Thoracic aorta (tissue), 2 donors: ENCODE measurements at places on chromosomes 12 and 14. TPM values are rescaled to one million over a fixed set of nuclear protein-coding genes. Genes with fewer than 3 reads are reported as not detected.
A peak's percentile ranks its signal among the peaks of the same experiment; 100 is the strongest.

DNA sequence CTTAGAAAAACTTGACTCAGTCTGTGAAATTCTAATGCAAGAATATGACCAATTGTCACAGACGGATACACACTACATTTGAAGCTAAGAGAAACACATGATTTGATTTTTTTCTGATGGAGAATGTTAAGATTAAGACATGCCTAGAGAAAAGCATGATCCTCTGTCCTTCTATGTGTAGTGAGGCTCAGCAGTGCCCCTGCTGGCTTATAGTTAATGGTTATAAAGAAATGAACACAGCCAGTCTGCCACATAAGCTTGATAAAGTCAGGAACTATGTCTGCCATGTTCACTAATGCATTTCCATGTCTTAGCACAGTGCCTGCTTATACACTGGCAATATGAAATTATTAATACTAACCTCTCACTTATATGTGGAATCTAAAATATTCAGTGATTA is 168.1 kb upstream of the DAAM1 start:
- no peaks in the 10 kb centered on the region for H3K4me1 ChIP-seq
- DNase-seq: no peak
- H3K36me3 ChIP-seq: no peaks in the 10 kb centered on the region
- no peaks in the 10 kb centered on the region for H3K27me3 ChIP-seq
- no peak overlapping the region for H3K4me3 ChIP-seq
- H3K27ac ChIP-seq: no peak overlapping the region

MYO1H gene
- not detected for total RNA-seq

DNA sequence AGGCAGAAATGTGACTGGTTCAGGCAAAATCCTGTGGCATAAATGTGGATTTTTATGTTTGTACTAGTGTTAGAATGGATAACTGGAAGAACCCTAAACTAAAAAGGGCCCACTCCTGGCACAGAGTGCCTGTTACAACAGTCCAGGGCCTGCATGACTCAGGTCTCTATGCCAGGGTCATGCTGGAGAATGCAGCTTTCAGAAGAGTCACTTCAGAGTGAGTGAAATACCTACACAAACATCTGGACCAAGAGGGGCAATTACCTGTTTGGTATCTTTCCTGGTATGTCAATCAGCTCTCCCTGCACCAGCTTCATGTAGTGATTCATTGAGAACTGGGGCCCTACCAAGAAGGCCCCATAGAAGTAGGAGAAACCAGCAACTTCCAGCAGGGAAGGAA is 10.0 kb downstream of the EMG1 start:
- no peak for DNase-seq
- no peaks in the 10 kb centered on the region for H3K27me3 ChIP-seq
- no peak overlapping the region for H3K27ac ChIP-seq
- H3K36me3 ChIP-seq: peaks cover 53% of the 10 kb centered on the region

DNA sequence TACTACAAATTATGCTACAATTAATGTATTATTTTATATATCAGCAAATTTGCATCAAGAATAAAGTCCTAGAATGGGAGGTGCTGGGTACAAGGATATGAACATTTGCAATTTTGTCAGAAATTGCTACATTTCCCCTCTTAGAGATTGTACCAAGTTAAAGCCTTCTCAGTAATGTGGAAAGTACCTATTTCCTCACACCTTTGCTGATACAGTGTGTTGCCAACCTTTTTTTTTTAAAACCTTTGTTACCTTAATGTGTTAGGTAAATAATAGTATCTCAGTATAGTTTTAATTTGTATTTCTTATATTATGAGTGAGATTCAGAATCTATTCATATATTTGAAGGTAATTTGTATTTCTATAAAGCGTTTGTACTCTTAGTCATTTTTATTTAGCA is 95.4 kb upstream of the HIF1A start:
- H3K4me1 ChIP-seq: peaks cover 24% of the 10 kb centered on the region
- no peaks in the 10 kb centered on the region for H3K36me3 ChIP-seq
- no peak overlapping the region for H3K27ac ChIP-seq
- no peak for DNase-seq
- H3K27me3 ChIP-seq: no peaks in the 10 kb centered on the region

TBC1D30 gene
- total RNA-seq: 19.0 TPM

DNA sequence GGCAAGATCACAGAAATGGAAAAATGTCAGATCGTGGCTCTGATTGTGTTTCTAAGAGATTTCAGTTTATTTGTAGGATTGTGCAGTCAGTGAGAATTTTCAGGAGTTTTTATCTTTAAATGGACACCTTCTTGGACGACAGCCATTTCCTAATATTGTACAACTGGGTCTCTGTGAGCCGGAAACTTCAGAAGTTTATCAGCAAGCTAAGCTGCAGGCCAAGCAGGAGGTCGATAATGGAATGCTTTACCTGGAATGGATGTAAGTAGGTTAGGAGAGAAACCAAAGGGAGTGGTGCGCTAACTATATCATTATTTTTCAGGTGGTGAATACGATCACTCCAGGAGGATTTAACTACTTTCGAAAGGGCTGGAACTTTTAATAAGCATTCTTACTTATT is 26.4 kb downstream of the APAF1 start:
- H3K4me1 ChIP-seq: no peaks in the 10 kb centered on the region
- H3K27ac ChIP-seq: no peak overlapping the region
- no peak for DNase-seq

DNA sequence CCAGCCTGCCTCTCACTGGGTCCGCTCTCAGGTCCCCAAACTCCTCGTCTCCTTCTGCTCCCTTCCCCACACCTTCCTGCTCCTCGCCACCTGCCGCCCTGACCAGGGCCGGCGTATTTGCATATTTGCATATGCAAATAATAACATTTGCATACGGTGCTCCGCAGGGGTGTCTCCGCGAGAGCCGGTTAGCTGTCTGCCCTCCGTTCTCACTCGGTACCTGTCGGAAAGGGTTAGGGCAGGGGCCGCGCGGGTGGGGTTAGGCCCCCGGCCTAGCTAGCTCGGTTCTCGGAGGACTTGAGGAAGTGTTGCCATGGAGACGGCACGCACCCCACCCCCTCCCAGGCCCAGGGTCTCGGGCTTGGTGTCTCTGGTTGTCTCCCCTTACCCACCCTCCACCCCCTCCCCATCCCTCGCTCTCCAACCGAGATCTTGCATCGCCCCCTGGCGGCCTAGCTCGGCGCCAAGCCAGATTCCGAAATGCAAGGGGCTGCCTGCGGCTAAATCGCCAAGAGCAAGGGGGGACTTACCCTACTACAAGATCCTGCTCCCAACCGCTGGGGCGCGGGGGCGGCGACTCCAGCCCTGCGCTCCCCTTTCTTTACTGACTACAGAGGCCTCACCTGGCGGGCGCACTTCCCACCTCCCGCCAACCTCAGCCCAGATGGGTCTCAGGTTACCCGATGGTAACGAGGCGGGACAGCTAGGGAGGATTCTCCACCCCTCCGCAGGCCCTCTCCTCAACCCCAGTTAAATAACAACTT is 8.1 kb downstream of the STAC3 start:
- no peak for DNase-seq
- peaks cover 33% of the 10 kb centered on the region for H3K4me1 ChIP-seq
- H3K36me3 ChIP-seq: no peaks in the 10 kb centered on the region
- peak overlapping the region; percentile 63 for H3K4me3 ChIP-seq
- H3K27ac ChIP-seq: no peak overlapping the region
- H3K27me3 ChIP-seq: peaks cover 18% of the 10 kb centered on the region

DNA sequence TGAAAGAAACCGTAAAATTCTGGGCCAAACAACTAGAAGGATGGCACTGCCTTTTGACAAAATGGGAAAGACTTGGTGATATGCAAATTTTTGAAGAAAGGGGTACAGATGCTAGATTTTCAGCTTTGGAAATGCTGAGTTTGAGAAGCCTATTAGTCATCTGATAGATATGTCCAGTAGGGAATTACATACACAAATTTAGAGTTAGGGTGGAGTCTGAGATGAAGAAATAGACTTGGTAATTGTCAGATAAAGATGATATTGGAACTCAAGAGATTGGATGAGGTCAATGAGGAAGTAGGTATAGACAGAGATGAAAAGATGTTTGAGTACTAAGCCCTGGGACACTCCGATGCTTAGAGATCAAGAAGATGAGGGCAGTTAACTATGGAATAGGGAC is 153.1 kb downstream of the GARIN6 start:
- peaks cover 7% of the 10 kb centered on the region for H3K36me3 ChIP-seq
- H3K27ac ChIP-seq: no peak overlapping the region
- no peaks in the 10 kb centered on the region for H3K27me3 ChIP-seq
- no peak overlapping the region for H3K4me3 ChIP-seq
- DNase-seq: no peak

TAS2R30 gene
- total RNA-seq: 4.1 TPM

IRF2BPL gene
- total RNA-seq: 49.6 TPM

DNA sequence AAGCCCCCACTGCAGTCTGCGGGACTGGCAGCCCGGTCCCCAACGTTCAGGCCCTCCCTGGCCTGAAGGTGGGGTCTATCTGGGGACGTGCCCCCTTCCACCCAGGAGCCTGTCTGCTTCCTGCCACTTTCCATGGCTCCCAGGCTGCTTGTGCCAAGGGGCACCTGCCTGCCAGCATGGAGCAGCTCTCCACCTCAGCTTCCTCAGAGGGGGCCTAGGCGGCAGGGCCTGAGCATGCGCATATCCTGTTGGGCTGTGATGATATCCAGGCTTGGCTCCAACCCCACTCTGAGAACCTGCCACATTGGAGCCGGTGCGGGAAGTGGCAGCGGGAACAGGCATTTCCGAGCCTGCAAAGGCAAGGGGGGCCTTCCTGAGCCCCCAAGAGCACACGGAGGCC is 57.4 kb downstream of the FUT8 start:
- H3K27me3 ChIP-seq: no peaks in the 10 kb centered on the region
- no peaks in the 10 kb centered on the region for H3K36me3 ChIP-seq
- H3K4me1 ChIP-seq: no peaks in the 10 kb centered on the region
- DNase-seq: no peak
- no peak overlapping the region for H3K27ac ChIP-seq

DNA sequence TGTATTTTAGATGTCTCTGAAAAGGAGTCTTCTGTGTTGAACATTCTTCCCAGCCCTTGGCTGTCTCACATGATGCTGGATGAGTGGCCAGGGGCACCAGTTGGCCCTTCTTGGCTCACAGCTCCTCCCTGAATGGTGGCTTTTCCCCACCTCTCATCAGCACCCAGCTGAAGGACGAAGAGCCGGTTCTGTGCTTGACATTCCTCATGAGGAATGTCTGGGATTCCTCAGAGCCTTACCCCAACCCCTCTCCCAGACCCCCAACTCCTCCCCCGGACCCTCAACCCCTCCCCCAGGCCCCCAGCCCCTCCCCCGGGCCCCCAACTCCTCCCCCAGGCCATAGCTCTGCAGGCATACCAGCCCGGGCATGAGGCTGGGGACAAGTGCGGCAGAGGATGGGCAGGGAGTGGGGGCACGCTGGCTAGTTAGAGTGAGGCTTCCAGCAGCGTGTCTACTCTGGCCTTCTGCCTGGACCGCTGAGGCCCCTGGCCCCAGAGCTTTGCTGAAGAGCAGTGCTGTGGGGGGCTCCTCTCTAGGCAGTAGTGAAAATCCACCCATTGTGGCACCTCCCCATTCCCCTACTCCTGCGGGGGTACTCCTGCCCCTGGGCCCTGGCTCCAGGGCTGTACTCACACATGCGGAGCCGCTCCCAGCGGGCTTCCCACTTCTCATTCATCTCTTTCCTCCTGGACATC is 64.3 kb downstream of the PLEKHG3 start:
- H3K36me3 ChIP-seq: no peaks in the 10 kb centered on the region
- H3K27me3 ChIP-seq: no peaks in the 10 kb centered on the region
- no peaks in the 10 kb centered on the region for H3K4me1 ChIP-seq
- no peak overlapping the region for H3K27ac ChIP-seq
- DNase-seq: no peak

SLC5A8 gene
- not detected for total RNA-seq

- no peak overlapping the region for H3K27ac ChIP-seq
- no peaks in the 10 kb centered on the region for H3K36me3 ChIP-seq
- no peak for DNase-seq
- H3K4me1 ChIP-seq: no peaks in the 10 kb centered on the region
- H3K4me3 ChIP-seq: no peak overlapping the region
- H3K27me3 ChIP-seq: no peaks in the 10 kb centered on the region
Observed at GRCh38 chr12:66901138-66901932, 222.5 kb upstream of the GRIP1 start.

- DNase-seq: no peak
- H3K27me3 ChIP-seq: no peaks in the 10 kb centered on the region
- no peak overlapping the region for H3K4me3 ChIP-seq
- no peaks in the 10 kb centered on the region for H3K36me3 ChIP-seq
Observed at GRCh38 chr14:43003845-43004244, 1397.2 kb downstream of the LRFN5 start.

TBX3 gene
- 0.81 TPM for total RNA-seq

- H3K4me3 ChIP-seq: no peak overlapping the region
- H3K36me3 ChIP-seq: no peaks in the 10 kb centered on the region
- no peaks in the 10 kb centered on the region for H3K27me3 ChIP-seq
Observed at GRCh38 chr12:86234316-86234855, 21.8 kb downstream of the MGAT4C start.

GRCh38 chr14:44981198-44981597 is 19.2 kb downstream of the TOGARAM1 start:
- no peak for DNase-seq
- no peak overlapping the region for H3K27ac ChIP-seq
- H3K36me3 ChIP-seq: no peaks in the 10 kb centered on the region
- no peaks in the 10 kb centered on the region for H3K27me3 ChIP-seq
- peaks cover 8% of the 10 kb centered on the region for H3K4me1 ChIP-seq

COX8C gene
- total RNA-seq: not detected

TUNAR gene
- not detected for total RNA-seq

GRCh38 chr12:131121705-131122405 is 168.1 kb downstream of the ADGRD1 start:
- H3K4me1 ChIP-seq: no peaks in the 10 kb centered on the region
- H3K4me3 ChIP-seq: no peak overlapping the region
- H3K27ac ChIP-seq: no peak overlapping the region

DNA sequence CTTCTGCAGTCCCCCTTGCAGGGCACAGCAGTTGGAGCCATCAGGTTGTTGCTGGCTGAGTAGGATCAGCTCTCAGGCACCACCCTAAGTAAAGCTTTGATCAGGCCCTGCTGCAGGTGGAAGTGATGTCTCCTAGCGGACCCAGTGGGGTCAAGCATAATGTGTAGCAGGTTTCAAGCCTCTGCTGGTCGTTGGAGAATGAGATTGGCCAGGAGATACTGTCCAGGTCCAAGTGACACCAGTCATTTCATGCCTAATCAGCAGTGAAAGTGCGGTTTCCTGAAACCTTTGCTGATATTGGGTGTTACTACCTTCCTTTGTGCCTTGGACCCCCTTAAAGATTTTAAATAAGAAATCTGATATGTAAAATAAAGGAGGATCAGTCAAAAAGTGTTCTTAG is 72.6 kb downstream of the SUSD6 start:
- no peak for DNase-seq
- no peak overlapping the region for H3K4me3 ChIP-seq
- no peaks in the 10 kb centered on the region for H3K36me3 ChIP-seq
- H3K4me1 ChIP-seq: peaks cover 58% of the 10 kb centered on the region
- no peaks in the 10 kb centered on the region for H3K27me3 ChIP-seq

GPR68 gene
- total RNA-seq: 2.0 TPM

CNTN1 gene
- 42.8 TPM for total RNA-seq

STAC3 gene
- total RNA-seq: 0.56 TPM

- H3K4me3 ChIP-seq: no peak overlapping the region
- no peak for DNase-seq
- no peaks in the 10 kb centered on the region for H3K27me3 ChIP-seq
- no peaks in the 10 kb centered on the region for H3K4me1 ChIP-seq
- no peaks in the 10 kb centered on the region for H3K36me3 ChIP-seq
- no peak overlapping the region for H3K27ac ChIP-seq
Observed at GRCh38 chr12:4089121-4089606, 184.4 kb upstream of the CCND2 start.
